Neural crest cell (in vitro differentiated cells): ENCODE measurements at places on chromosomes 2 and 18.

GRCh38 chr2:41990688-41991087 lies 57.1 kb upstream of the PKDCC start:
- peak overlapping the region; percentile 1 for H3K4me3 ChIP-seq
- peaks cover 4% of the 10 kb centered on the region for H3K36me3 ChIP-seq
- peaks cover 47% of the 10 kb centered on the region for H3K4me1 ChIP-seq
- no peaks in the 10 kb centered on the region for H3K27me3 ChIP-seq
- DNase-seq, result no peak

DNA sequence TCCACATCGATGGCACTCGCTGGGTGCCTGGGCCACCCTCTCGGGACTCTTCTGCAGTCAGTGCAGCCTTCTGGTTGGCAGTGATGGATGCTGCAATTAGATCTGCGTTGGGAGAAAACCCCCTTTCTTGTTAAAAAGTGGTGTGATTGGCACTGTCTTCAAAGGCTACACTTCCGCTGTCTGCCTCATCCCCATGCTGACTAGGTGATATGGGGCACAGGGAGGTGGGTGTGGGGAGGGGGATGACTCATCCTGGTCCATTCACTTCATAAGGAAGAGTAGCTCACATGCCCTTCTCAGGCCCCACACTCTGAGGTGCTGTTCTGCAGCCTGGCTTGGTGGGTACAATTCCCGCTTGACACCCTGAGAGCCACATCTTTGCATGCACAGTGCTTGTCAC lies 77.4 kb downstream of the THNSL2 start:
- no peak for DNase-seq
- no peak overlapping the region for H3K27ac ChIP-seq
- H3K4me3 ChIP-seq, result no peak overlapping the region
- H3K36me3 ChIP-seq, result peaks cover under 1% of the 10 kb centered on the region
- H3K4me1 ChIP-seq, result no peaks in the 10 kb centered on the region

DNA sequence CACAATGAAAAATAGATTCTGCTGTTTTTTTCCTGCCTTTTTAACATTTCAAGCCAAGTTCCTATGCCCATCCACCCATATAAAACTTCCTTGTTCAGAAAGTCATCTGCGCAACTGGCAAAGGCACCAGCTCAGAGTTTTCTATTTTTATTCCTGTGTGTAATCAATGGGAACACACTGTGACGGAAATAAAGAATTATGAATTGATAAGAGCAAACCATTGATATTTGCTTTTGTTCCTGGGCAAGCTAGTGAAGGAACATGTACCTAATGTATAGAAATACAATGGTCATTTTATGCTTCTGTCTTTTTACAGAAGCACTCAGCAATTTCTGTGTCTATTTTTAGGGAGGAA lies 30.8 kb upstream of the AAK1 start:
- H3K36me3 ChIP-seq, result no peaks in the 10 kb centered on the region
- H3K4me3 ChIP-seq, result no peak overlapping the region
- H3K27me3 ChIP-seq, result no peaks in the 10 kb centered on the region
- H3K27ac ChIP-seq, result no peak overlapping the region

DNA sequence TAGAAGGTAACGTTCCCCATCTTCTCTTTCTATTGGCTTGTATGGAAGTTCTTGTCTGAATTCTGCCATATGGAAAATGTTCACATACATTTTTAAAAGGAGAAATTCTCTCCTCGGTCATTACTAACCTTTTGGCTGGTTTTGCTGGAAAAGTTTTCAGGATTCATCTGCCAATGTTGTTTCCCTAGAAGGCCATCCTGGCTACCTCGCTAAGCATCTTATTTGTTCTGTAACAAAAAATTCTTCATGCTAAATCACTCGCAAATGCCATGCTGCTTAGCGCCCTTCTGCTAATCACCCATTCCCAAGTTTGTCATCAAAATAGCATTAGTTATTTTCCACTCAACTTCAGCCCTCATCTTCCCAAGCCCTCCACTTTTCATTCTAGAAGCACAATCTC lies 262.0 kb downstream of the SLC8A1 start:
- DNase-seq, result no peak
- no peak overlapping the region for H3K27ac ChIP-seq
- no peaks in the 10 kb centered on the region for H3K27me3 ChIP-seq
- no peak overlapping the region for H3K4me3 ChIP-seq
- no peaks in the 10 kb centered on the region for H3K36me3 ChIP-seq
- no peaks in the 10 kb centered on the region for H3K4me1 ChIP-seq

GRCh38 chr2:204687776-204688175 lies 142.5 kb downstream of the PARD3B start:
- no peaks in the 10 kb centered on the region for H3K27me3 ChIP-seq
- H3K27ac ChIP-seq, result no peak overlapping the region
- no peaks in the 10 kb centered on the region for H3K4me1 ChIP-seq
- no peak overlapping the region for H3K4me3 ChIP-seq
- no peaks in the 10 kb centered on the region for H3K36me3 ChIP-seq
- no peak for DNase-seq

- no peaks in the 10 kb centered on the region for H3K4me1 ChIP-seq
- H3K4me3 ChIP-seq, result no peak overlapping the region
- H3K27me3 ChIP-seq, result no peaks in the 10 kb centered on the region
- H3K36me3 ChIP-seq, result peaks cover 13% of the 10 kb centered on the region
- H3K27ac ChIP-seq, result no peak overlapping the region
- no peak for DNase-seq
Observed at GRCh38 chr18:70166668-70167067, 38.8 kb downstream of the RTTN start.

DNA sequence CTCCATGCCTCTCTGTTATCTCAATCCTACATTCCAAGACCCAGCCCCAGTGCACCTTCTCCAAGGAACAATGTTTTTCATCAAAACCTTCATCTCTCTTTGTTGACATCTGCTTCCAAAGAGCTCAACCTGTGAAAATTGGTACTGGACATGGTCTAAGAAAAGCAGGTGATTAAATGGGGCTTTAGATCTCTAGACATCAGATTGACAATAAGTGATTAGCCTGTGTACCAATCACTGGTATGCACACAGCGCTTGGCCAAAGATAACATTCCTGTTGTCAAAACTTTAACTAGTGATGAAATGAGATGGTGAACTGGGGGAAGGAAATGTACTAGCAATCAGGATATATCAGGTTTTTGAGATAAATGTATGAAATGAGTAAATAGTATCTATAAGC lies 183.3 kb downstream of the TDRD15 start:
- no peaks in the 10 kb centered on the region for H3K36me3 ChIP-seq
- H3K27ac ChIP-seq, result no peak overlapping the region
- no peak overlapping the region for H3K4me3 ChIP-seq
- DNase-seq, result no peak

DNA sequence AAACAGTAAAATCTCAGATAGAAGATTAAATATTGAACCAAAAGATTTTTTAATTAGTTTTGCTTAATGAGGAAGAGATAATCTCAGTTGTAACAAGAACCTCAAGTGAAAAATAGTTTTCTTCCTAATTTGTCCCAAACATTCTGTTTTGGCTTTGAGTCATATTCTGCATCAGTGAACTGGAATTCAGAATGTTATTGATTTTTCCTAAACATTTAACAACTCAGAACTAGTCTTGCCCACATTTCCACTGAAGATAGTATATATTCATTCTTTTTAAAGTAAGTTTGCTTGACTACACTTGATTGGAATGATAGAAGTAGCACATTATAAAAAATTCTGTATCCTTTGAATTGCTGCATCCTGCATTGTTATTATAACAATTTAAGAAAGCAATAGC lies 85.7 kb upstream of the UGP2 start:
- no peaks in the 10 kb centered on the region for H3K4me1 ChIP-seq
- no peak overlapping the region for H3K4me3 ChIP-seq
- H3K27me3 ChIP-seq, result no peaks in the 10 kb centered on the region
- no peak for DNase-seq
- peaks cover 3% of the 10 kb centered on the region for H3K36me3 ChIP-seq
- H3K27ac ChIP-seq, result no peak overlapping the region

DNA sequence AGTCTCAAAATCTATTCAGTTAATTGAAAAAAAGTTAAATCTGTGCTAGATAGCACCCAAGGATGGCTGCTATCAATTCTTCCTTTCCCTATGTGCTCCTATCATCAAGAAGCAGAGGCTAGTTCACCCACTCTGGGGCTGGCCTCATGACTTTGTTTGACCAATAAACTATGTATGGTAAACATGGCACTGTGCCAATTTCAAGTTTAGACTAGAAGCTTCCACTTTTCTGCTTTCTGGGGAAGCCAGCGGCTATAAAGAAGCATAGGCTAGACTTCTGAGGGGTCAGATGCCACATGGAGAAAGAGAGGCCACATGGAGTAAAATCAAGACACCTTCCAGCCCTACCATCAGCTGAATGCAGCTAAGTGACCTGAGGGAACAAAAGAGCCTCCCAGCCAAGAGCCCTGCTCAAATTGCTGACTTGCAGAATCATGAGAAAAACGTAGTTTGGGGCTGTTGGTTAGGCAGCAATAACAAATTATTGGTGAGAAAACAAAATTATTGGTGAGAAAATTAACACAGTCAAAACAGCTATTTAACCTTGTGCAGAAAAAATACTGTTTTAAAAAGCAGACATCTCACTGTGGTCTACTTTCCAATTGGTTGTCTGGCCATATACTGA lies 86.5 kb upstream of the SLC14A2 start:
- no peak overlapping the region for H3K4me3 ChIP-seq
- H3K27me3 ChIP-seq, result no peaks in the 10 kb centered on the region
- no peaks in the 10 kb centered on the region for H3K4me1 ChIP-seq
- no peaks in the 10 kb centered on the region for H3K36me3 ChIP-seq

- no peaks in the 10 kb centered on the region for H3K27me3 ChIP-seq
- no peak for DNase-seq
- no peaks in the 10 kb centered on the region for H3K36me3 ChIP-seq
- H3K4me3 ChIP-seq, result no peak overlapping the region
Observed at GRCh38 chr2:127153691-127154158, 46.8 kb upstream of the BIN1 start.

DNA sequence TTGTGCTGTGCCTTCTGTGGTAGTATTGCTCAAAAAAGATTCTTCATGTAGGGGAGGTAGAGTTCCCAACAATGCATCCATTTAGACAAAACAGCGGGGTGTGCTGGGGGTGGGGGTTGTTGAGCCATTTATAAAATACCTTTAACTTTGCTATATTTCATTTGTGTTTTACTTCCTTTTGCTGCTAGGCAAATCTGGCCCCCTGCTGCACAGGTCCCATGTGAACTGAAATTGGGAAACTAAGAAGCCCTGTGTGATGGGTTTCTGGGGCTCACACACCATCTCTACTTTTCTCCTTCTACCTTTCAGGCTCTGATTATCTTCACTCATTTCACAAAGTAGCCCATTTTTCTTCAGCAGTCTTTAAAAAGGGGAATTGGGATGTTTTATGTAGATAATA lies 52.7 kb upstream of the ITGA4 start:
- H3K36me3 ChIP-seq, result no peaks in the 10 kb centered on the region
- H3K27ac ChIP-seq, result no peak overlapping the region
- no peaks in the 10 kb centered on the region for H3K27me3 ChIP-seq
- no peak for DNase-seq
- peaks cover 24% of the 10 kb centered on the region for H3K4me1 ChIP-seq

DNA sequence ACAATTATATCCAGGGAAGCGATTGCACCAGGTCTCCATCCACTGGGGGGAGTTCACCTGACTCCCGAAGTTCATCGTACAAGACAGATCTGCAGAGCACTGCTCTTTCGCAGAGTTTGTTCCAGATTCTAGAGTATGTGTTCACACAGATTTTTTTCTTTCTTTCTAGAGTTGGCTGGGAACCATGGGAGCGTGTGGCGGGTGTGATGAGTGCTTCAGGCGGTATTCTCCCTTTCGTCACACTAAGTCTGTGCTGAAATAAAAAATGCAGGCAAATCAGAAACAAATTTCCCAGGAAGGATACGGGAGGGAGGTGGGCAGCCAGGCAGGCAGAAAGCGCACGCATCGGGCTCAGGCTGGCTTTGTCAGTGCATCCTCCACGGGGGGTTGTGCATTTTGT lies 129.8 kb upstream of the SOX11 start:
- no peaks in the 10 kb centered on the region for H3K4me1 ChIP-seq
- H3K36me3 ChIP-seq, result no peaks in the 10 kb centered on the region
- no peak overlapping the region for H3K27ac ChIP-seq
- DNase-seq, result no peak
- H3K4me3 ChIP-seq, result no peak overlapping the region

- no peak overlapping the region for H3K4me3 ChIP-seq
- DNase-seq, result no peak
- no peak overlapping the region for H3K27ac ChIP-seq
- peaks cover 10% of the 10 kb centered on the region for H3K36me3 ChIP-seq
Observed at GRCh38 chr2:128727404-128727803, 408.7 kb upstream of the HS6ST1 start.

- no peaks in the 10 kb centered on the region for H3K27me3 ChIP-seq
- H3K27ac ChIP-seq, result no peak overlapping the region
- DNase-seq, result no peak
Observed at GRCh38 chr2:177282181-177282641, 17.7 kb upstream of the NFE2L2 start.

DNA sequence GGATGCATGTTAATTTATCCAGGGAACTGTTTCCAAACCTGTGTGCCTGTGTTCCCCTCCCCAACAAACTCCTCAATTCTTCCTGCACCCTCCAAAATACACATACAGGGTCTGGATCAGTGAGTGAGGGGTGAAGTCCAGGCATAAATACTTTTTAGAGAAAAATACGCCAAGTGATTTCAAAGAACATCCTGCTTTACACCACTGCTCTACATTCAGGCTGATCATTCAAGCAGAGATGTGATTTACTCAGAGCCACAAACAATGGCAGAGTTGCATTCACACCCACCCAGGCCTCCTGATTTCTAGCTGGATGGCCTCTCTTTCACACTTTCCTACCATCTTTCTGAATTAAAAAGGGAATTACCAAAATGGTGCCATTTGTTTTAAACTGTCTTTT lies 289.5 kb upstream of the SLC14A2 start:
- H3K4me3 ChIP-seq, result no peak overlapping the region
- H3K4me1 ChIP-seq, result peaks cover 54% of the 10 kb centered on the region
- H3K27me3 ChIP-seq, result no peaks in the 10 kb centered on the region
- no peak for DNase-seq
- peak overlapping the region; percentile 66 for H3K27ac ChIP-seq
- H3K36me3 ChIP-seq, result no peaks in the 10 kb centered on the region

GRCh38 chr2:235851828-235852525 lies 316.2 kb downstream of the GBX2 start:
- DNase-seq, result peak; percentile 23
- H3K4me3 ChIP-seq, result peak overlapping the region; percentile 82
- peak overlapping the region; percentile 93 for H3K27ac ChIP-seq
- H3K4me1 ChIP-seq, result peaks cover 65% of the 10 kb centered on the region

DNA sequence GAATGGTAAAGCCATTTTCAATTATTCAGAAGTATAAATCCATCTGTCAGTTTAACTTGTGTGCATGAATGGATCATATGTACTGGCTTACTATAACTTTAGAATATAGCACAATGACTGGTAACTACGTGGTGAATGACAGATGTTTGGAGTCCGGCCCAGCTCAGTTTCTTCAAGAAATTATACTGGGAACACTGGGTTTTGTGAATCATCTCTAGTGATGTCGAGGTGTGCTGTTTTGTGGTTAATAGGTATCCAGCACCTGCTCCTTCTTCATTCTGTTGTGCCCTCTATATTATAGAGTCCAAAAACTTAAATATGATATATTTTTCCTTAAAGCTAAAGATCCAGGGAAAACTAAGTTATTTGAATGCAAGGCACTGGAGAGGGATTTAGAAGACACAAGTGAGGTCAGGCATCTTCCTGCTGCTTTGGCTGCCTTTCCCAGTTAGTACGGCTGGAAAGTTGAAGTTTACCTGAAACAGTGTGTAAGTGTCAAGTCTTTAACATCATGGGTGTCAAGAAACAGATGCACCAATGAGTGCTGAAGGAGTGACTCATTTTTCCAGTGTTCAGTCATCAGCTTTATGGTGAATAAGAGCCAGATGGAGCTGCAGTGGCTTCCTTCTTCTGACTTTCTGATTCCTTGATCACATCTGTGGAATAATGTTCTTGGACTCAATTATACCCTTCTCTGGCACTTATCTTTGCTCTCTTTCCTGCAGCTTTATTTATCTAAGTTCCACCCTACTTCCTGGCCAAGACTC lies 1079.5 kb upstream of the CELF4 start:
- H3K4me1 ChIP-seq, result no peaks in the 10 kb centered on the region
- no peaks in the 10 kb centered on the region for H3K27me3 ChIP-seq
- H3K4me3 ChIP-seq, result no peak overlapping the region
